GM19239 (cell line): ENCODE measurements at places on chromosomes 16 and 17.

- DNase-seq, result no peak
These were observed 148.9 kb upstream of the CIBAR2 start for GRCh38 chr16:85261204-85261603.

GRCh38 chr17:4476511-4477070 lies 22.1 kb upstream of the SPNS2 start:
- no peak for DNase-seq

- DNase-seq, result no peak
These were observed 61.8 kb downstream of the TUBD1 start for GRCh38 chr17:59830846-59831486.

- no peak for DNase-seq
These were observed 30.7 kb downstream of the YPEL2 start for GRCh38 chr17:59361916-59362810.

DNA sequence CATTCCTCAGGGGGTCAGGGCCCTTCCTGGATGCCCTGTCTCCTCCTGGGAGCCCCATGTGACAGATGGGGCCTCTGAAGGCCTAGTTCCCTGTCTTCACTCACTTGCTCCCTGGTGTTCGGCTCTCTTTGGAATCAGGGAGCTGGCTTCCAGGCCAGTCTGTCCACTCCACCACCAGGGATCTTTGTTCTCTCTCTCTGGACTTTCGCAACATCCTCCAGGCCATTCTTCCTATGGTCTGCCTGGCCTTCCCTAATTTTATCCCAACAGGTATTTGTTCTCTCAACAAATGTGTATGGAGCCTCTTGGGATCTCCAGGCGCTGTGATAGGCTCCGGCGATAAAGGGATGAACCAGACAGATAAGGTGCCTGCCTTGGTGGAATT lies 286.4 kb downstream of the CPPED1 start:
- DNase-seq, result no peak

GRCh38 chr16:10889855-10890254 lies 12.9 kb downstream of the CIITA start:
- no peak for DNase-seq

- DNase-seq, result no peak
These were observed 40.1 kb downstream of the NT5M start for GRCh38 chr17:17343160-17343735.

GRCh38 chr16:13961099-13961811 lies 41.3 kb downstream of the ERCC4 start:
- DNase-seq, result no peak

GRCh38 chr16:56191156-56191815 lies at the start of gene GNAO1:
GNAO1 (plus strand) TSS chr16:56191489; CDS start chr16:56192236, 747 bp downstream.
- DNase-seq, result no peak

GRCh38 chr16:49531931-49532840 lies 158.6 kb downstream of the C16orf78 start:
- no peak for DNase-seq

- DNase-seq, result no peak
These were observed 215.8 kb downstream of the CDH8 start for GRCh38 chr16:61820398-61820797.

GRCh38 chr17:27566671-27567562 lies 64.1 kb upstream of the LGALS9 start:
- DNase-seq, result no peak

GRCh38 chr16:67993207-67994039 lies 5.9 kb downstream of the DPEP2 start:
- peak; percentile 88 for DNase-seq

DNA sequence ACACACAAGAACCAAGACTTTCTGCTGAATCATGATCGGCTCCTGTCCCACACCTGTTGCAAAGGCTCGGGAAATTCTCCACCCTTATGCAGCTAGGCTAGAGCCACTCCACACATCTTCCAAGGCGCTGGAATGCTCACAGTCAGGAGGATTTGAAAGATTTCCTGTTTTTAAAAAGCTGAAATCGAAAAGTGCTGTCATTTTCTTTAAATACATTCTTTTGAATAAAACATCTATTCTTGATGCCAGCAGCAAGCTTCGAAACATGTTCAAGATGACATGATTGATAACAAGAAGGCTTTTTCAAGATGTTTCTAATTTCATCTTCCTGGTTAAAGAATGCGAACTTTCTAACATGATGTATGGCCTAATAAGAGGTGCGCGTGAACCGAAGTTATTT lies 219.7 kb upstream of the CDH5 start:
- DNase-seq, result no peak
